ENCODE measurements at places on chromosomes 1 and 21.

- no peak for DNase-seq
Observed at GRCh38 chr1:207156095-207156494, 52.1 kb downstream of the C4BPA start.

DNA sequence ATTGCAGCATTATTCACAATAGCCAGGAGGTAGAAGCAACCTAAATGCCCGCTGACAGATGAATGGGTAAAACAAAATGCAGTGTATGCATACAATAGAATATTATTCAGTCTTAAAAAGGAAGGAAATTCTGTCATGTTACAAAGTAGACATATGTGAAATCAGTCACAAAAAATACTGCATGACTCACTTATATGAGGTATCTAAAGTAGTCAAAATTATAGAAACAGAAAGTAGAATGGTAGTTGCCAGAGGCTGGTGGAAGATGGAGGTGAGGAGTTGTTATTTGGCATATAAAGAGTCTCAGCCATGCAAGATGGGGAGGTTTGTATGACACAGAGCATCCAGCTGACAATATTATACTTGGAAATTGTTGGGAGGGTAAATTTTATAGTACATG, 43.0 kb upstream of the EGLN1 start:
- no peak for DNase-seq

- DNase-seq = no peak
Observed at GRCh38 chr1:230744382-230744781, 2.8 kb upstream of the CAPN9 start.

DNA sequence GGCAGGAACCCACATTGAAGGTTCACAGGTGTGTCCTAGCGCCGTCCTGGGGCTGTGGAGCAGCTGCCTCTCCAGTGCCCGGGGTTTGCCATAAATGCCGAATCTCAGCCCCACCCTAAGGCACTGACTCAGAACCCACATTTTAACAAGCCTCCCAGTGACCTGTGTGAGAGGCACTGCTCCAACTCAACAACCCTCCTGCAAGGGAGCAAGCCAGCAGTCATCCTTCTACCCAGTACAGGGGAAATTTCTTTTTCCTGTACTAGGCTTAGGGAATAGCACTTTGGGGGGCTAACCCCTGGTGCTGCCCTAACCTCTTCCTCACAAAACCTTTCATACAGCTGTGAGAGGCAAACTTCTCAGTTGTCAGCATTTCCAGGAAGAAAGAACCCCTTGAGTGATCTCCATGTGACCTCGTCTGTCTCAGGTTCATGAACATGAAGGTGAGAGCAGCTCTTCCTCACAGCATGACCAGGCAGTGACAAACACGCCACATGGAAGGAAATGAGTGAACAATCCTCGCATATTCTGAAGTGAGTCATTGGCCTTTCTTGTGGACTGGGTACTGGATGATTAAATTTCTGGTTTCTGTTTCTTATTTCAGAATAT, 11.4 kb upstream of the BCAR3 start:
- DNase-seq = no peak

GRCh38 chr21:20515446-20515845, 482.8 kb upstream of the NCAM2 start:
- DNase-seq = no peak

GRCh38 chr1:180926164-180926981, 13.7 kb downstream of the KIAA1614 start:
- no peak for DNase-seq

DNA sequence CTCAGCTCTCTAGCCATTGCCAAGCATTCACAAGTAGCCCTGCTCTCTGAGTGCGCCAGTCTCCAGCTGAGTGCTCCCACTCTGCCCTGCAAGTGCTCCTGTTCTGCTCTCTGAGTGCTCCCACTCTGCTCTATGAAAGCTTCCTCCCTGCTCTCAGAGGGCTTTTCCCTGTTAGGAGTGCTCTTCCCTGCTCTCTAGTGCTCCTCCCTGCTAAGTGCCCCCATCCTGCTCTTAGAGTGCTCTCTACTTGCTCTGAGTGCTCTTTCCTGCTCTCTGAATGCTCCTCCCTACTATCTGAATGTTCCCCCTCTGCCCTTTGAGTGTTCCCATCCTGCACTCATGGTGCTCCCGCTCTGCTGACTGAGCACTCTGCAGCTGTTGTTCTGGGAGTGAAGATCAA, 555.4 kb downstream of the NPHP4 start:
- DNase-seq = no peak

GRCh38 chr1:162905174-162906158, 44.5 kb upstream of the CCDC190 start:
- no peak for DNase-seq

DNA sequence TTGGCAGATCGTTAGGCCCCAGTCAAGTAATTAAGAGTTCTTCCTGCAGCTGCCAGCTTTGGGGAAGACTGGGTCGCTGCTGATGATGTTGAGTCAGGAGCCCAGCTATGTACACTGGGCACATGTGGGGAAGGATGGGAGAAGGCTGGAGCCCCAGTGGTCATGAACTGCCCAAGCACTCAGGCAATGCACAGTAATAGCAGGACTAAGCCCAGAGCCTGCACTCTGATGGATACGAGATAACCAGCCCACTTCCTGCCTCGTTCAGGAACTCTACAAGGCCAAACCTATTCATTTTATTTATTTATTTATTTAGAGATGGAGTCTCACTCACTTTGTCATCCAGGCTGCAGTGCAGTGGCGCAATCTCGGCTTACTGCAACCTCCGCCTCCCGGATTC, 81.1 kb upstream of the BTG3 start:
- DNase-seq = no peak

GRCh38 chr1:184010788-184011187, 26.7 kb downstream of the COLGALT2 start:
- no peak for DNase-seq

- DNase-seq = no peak
Observed at GRCh38 chr1:3660704-3661103, 8.4 kb downstream of the TP73 start.

- DNase-seq = no peak
Observed at GRCh38 chr21:29217818-29218291, 80.9 kb upstream of the BACH1 start.

GRCh38 chr21:16620786-16621320, 891.1 kb downstream of the USP25 start:
- DNase-seq = no peak

DNA sequence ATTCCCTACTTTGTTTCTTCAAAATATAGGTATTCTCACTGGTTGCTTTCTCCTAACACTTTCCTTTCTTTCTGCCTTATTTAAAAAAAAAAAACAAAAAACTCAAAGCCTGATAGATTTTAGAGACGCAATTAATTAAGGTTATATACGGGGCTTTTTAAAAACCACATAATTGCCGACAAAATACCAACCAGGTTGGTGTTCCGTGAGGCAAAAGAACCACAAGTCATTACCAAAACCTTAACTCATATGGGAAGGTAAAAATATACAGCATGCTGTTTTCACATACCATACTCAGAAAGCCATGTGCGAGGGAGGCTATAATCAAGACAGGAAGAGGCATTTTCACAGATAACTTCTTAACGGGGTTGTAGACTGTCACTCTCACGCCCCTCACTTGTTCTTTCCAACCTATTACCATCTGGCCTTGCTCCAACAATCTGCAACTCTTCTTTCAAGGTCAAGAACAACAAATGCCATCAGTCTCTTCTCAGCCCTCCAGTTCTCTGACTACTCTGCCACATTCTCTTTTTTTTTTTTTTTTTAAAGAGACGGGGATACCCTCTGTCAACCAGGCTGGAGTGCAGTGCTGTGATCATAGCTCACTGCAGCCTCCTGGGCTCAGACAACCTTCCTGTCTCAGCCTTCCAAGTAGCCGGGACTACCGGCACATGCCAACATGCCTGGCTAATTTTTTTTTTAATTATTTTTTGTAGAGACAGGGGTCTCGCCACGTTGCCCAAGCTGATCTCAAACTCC, 102.6 kb downstream of the APP start:
- DNase-seq = no peak

DNA sequence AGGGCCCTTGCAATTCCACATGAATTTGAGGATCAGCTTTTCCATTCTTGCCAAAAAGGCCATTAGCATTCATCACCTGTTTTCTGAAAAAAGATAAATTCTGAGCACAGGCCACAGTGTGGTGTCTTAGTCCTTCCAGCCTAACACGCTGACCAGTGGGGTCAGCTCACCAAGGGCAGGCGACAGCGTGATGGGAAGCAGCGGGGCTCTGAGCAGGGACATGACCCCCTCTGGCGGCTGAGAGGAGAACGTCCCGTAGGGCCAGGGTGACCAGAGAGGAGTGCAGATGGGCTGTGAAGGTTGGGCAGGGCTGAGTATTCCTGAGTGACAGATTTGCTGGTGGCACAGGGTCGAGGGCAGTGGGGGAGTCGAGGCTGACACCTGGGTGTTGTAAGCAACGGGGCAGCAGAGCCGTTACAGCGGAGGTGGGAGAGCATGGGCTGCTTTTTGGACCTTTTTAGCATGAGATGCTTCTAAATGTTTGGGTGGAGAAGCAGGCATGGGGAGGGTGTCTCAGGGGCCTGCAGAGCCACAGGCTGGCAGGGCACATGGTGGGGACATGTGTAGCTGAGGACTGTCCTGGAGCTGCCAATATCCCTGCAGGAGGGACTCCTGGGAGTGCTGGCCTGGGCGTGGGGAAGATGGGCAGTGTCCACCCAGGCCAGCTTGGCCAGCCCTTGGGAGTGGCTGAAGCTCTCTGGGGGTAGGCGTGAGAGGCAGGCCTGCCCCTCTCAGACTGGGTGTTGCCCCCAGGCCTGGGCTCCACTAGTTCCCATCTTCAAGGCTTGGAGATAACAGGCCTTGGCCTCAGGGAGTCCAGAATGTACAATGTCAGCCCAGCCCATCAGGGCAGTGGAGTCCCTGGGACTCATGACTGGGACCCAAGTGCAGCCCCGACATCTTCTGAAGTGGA, 8.6 kb upstream of the CALML6 start:
- peak; percentile 56 for DNase-seq

GRCh38 chr21:44911384-44912157, 9.1 kb downstream of the ITGB2 start:
- peak; percentile 52 for DNase-seq

- DNase-seq = no peak
Observed at GRCh38 chr21:39126486-39126806, 56.8 kb downstream of the PSMG1 start.

GRCh38 chr1:232029315-232029714, 402.7 kb downstream of the DISC1 start:
- no peak for DNase-seq

- no peak for DNase-seq
Observed at GRCh38 chr1:199447906-199448305, 579.6 kb upstream of the NR5A2 start.

Data from CD8-positive, alpha-beta memory T cell (primary cell).